ENCODE measurements at places on chromosomes 16 and 17.

GRCh38 chr16:22262460-22262859 is 34.7 kb upstream of the POLR3E start:
- DNase-seq: no peak

GRCh38 chr17:48308581-48308980 is 121.4 kb downstream of the SKAP1 start:
- no peak for DNase-seq

GRCh38 chr17:1301546-1301945 is 22.1 kb downstream of the TRARG1 start:
- no peak for DNase-seq

DNA sequence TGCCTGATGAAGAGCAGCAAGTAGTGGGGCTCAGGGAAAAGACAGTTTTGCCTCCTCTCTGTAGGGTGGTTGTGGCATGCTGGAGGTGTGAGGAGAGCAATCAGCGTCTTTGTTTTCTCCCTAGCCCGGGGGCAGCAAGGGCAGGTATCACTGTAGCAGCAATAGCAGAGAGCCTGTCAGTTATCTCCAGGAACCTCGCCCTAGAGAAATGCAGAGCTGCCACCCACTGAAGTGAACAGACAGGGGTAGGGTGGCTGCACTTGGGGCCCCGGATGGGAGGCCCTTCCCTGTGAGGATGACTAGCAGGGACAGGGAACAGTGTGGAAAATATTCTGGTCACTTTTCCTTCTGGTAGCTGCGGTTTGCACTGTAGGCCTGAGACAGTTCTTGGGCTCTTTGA is 886.5 kb downstream of the CDH8 start:
- no peak for DNase-seq

DNA sequence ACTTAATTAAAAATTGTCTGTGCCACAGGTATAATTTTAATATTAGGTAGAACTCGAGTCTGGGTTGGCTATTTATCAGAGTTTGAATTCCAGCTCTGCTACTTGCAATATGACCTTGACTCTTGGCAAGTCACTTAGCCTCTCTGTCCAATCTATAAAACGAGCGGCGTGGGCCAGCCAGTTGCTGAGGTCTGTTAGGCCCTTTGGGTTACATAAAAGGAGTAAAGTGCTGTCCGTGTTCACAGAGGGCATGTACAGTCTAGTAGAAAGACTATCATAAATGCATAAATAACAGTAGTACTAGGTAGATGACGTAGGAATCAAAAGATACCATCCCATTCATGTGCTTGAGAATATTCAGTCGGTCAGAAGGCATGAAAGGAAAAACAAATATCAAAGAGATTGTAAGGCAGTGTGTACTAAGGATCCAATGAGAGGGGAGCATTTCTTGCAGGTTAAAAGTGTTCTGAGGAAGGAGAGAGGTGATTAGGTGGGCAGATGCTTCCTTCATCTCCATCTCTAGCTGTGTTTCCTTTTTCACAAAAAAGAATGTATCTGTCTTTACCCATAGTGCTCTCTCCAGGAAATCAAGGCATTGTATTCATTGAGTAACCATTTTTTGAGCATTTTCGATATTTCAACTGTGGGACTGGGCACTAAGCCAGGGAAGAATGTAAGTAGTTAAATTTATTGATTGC is 2.4 kb downstream of the TNRC6A start:
- no peak for DNase-seq

DNA sequence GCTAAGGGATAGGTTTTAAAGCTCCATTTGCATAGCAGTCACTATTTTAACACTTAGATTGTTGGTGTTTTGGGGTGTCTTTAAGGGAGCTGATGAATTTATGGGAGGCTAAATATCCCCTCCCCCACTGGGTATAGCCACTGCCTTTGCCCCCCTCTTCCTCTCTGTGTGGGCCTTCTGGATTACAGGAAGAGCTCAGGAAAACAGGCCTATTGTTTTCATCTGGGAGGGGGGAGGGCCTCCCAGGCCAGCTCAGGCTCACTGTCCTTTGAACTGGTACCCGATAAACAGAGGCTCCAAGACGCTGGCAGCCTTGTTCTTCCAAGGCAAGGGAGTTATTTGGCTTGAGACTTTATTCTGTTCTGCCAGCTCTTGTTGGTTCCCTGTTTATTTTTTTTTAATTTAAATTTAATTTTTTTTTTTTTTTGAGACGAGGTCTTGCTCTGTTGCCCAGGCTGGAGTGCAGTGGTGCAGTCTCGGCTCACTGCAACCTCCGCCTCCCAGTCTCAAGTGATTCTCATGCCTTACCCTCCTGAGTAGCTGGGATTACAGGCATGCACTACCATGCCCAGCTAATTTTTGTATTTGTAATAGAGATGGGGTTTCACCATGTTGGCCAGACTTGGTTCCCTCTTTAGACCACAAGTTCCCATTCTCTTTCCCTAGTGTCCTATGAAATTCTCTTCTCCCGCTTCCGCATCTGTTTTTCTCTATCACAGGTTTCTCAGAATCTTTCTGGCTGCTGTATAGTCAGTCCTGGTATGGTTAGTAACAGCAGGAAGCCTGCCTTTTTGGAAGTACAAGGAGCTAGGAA is 25.1 kb downstream of the MINK1 start:
- DNase-seq: no peak

GRCh38 chr16:80936410-80936809 is 70.3 kb downstream of the CMC2 start:
- no peak for DNase-seq

- no peak for DNase-seq
Measured at GRCh38 chr17:35879773-35880654, at the start of gene CCL5. TSS of gene CCL5 (minus strand) at chr17:35880360.

GRCh38 chr17:8332688-8333087 is 7.0 kb upstream of the ODF4 start:
- DNase-seq: no peak

- DNase-seq: no peak
Measured at GRCh38 chr16:55204923-55205322, 119.1 kb upstream of the IRX6 start.

GRCh38 chr16:46974352-46974751 is 878 bp upstream of the DNAJA2 start:
- no peak for DNase-seq

DNA sequence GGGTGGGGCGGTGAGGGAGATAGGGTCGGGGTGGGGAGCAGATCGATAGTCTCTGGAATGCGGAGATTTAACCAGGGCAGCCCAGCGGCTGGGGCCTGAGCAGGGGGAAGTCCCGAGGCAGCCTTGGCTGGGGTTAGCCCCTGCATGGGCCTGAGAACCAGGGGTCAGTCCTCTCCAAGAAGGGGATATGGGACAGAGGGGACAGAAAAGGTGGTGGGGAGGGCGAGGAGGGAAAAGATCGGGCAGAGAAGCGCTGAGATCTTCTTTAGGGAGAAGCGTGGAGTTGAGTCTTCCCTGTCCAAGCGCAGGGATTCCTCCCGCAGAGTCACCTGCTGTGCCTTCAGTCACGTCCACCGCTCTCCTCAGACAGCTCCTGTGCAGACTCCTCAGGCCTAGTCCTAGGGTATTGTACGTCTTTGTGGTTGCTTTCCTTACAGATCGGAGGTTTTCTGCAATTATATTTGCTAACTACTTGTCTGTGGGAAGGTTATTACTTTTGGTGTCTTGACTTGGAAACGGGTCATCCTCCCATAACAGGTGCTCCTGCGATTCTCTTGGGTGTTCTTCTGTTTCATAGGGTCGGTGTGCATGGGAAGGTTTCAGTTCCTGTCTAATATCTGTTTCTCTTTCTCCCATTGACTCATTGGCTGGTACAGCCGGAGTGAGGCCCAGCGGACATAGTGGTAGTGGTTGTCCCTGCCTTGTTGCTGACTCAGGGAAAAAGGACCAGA is 952 bp downstream of the CD300A start:
- no peak for DNase-seq

GRCh38 chr17:55062921-55063320 is 94.4 kb downstream of the STXBP4 start:
- DNase-seq: no peak

DNA sequence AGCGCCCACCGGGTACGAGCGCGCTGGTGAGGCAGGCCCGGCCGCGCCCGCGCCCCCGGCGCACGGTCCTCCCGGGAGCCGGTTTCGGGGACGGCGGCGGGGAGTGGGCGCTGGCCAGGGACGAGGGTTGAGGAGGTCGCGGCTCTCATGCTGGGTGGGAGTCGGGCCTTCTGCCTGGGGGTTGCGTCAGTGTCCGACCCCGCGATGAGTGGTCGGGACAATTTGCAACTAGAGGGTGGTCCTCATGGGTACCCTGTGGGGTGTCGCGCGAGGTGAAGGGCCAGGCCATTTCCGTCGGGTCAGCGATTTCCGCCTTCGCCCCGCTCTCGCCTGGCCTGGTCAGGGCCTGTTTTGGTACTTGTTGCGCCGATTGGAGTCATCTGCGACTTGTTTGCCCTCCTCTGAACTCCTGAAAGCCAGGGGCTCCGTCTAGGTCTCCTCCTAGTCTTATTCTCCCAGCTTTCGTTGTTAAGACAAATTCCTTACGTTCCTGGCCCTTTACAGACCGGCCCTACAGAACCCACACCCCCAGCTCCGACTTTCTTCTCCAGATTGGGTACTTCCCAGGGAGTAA is 14.9 kb downstream of the NAA60 start:
- DNase-seq: no peak

DNA sequence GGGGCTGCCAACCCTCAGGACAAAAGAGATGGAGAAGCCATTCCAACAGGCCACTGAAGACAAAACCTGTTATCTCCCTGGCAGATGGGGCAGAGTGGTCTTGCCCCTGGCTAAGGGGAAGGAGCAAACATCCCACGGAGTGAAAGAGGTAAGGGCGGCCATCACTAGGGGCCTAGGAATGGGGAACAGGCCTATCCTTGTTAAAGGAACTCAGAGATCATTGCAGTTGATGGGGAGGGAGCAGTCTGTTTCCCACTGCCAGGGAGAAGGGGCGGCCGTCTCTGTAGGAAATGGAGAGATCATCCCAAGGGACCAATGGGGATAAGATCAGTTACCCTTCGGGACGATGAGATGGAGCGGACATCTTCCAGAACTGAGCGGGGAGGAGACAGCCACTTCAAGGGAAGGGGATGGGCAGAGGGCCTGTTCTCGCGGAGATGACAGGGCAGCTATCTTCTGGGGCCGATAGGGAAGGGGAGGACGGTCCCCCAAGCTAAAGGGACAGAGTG is 581 bp upstream of the TMEM208 start:
- no peak for DNase-seq

- DNase-seq: no peak
Measured at GRCh38 chr16:8880839-8881510, 1.2 kb upstream of the LITAFD start.

- no peak for DNase-seq
Measured at GRCh38 chr17:33377837-33378595, 84.9 kb upstream of the ASIC2 start.

DNA sequence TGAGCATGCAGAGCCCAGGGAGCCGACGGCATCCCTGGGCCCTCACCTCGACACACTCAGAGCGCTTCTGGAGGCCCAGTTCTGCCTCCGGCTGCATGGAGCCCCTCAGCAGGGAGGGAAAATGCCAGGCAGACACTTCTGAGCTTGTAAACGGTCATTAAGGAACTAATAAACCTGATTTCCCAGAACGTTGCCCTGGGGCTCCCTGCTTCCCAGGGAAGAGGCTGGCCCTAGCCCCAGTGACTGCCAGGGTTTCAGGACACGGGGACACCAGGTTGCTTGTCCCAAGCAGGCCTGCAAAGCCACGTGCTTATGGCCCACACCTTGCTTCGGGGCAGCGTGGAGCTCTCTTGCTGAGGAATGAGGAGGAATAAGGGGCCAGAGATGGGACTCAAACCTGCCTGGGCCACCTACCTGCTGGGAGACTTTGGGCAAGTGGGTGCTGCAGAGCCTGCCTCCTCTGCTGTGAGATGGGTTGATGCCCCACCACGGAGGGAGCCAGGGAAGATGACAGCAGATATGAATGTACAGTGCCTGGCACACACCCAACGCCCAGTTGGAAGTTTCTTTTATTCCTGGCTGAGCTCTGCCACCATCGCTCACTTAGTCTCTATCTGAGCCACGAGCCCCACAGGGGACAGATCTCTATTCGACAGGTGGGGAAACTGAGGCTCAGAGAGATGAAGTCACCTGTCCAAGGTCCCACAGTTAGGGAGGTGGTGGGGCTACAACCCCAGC is 5.4 kb downstream of the RHBDF2 start:
- DNase-seq: no peak

GRCh38 chr16:73040136-73040535 is 7.8 kb downstream of the ZFHX3 start:
- no peak for DNase-seq

GRCh38 chr16:88102597-88102996 is 151.4 kb downstream of the BANP start:
- no peak for DNase-seq

GRCh38 chr16:74888232-74888862 is 96.6 kb downstream of the WDR59 start:
- no peak for DNase-seq

- DNase-seq: no peak
Measured at GRCh38 chr17:17086585-17086984, 44.3 kb downstream of the MPRIP start.

- no peak for DNase-seq
Measured at GRCh38 chr16:82748026-82748425, 121.3 kb downstream of the CDH13 start.

DNA sequence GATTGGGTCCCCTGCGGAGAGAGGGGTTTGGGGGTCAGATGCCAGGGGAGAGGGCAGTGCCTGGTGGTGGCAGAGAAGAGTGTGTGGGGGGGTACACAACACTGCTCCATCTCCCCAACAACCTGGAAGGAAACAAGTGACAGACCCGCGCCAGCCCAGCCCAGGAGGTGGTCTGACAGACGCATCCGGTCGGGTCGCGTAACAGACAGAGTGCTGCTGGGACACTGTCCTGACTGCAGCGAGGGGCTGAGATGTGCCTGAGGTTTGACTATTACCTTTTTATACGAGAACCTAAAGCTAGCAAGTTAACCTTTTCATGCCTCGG is 16.2 kb downstream of the UNC13D start:
- DNase-seq: no peak

- no peak for DNase-seq
Measured at GRCh38 chr17:9334536-9335446, 240.8 kb downstream of the STX8 start.
